ENCODE measurements at places on chromosomes 6 and 20.

GRCh38 chr6:76984572-76984971 lies 478.7 kb downstream of the HTR1B start:
- H3K4me3 ChIP-seq: no peak overlapping the region
- H3K36me3 ChIP-seq: no peaks in the 10 kb centered on the region
- no peaks in the 10 kb centered on the region for H3K27me3 ChIP-seq
- no peak for DNase-seq

DNA sequence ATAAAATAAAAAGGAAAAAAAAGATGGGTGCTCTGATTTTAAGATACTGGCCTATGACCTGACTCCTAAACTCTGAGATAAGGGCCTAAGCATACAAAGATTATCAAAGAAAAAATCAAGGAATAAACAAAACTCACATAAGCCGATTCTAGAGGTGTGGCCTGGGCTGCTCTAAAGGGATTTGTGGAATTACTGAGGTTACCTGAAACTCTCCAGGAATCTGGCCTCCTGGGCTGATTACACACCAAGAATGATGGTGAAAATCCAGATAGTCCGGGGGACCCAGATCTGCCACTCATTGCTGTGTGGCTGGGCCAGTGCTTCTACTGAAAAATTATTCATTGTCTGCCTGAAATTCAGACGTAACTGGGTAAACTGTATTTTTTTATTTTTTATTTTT lies 122.7 kb upstream of the RNF24 start:
- H3K4me3 ChIP-seq: no peak overlapping the region
- H3K36me3 ChIP-seq: no peaks in the 10 kb centered on the region
- H3K4me1 ChIP-seq: peaks cover 11% of the 10 kb centered on the region
- DNase-seq: no peak
- H3K27me3 ChIP-seq: no peaks in the 10 kb centered on the region

GRCh38 chr20:38291966-38292365 lies 12.0 kb upstream of the BPI start:
- H3K36me3 ChIP-seq: no peaks in the 10 kb centered on the region
- H3K27ac ChIP-seq: peak overlapping the region; percentile 42
- no peak overlapping the region for H3K4me3 ChIP-seq

- peak overlapping the region; percentile 6 for H3K27ac ChIP-seq
- H3K27me3 ChIP-seq: no peaks in the 10 kb centered on the region
- H3K4me3 ChIP-seq: no peak overlapping the region
These were observed 146.3 kb downstream of the MTFR2 start for GRCh38 chr6:136103763-136104311.

DNA sequence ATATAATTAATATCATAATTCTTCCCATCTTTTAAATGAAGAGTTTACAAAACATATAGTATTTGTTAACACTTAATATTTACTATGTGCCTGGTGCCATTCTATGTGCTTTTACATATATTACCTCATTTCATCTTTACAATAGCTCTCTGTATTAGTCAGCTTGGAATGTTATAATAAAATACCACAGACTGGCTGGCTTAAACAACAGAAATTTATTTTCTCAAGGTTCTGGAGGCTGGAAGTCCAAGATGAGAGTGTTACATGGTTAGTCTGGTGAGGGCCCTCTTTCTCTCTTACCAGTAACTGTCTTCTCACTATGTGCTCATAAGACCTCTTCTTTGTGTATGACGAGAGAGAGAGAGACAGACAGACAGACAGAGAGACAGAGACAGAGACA lies 110.2 kb downstream of the NKAIN2 start:
- H3K27ac ChIP-seq: no peak overlapping the region
- H3K27me3 ChIP-seq: no peaks in the 10 kb centered on the region
- H3K4me1 ChIP-seq: no peaks in the 10 kb centered on the region
- H3K4me3 ChIP-seq: no peak overlapping the region
- no peaks in the 10 kb centered on the region for H3K36me3 ChIP-seq
